ENCODE measurements at places on chromosomes 3 and 15.
A peak's percentile ranks its signal among the peaks of the same experiment; 100 is the strongest.

- peak; percentile 75 for DNase-seq
These were observed 54.0 kb downstream of the KCNAB1 start for GRCh38 chr3:156174229-156174847.

DNA sequence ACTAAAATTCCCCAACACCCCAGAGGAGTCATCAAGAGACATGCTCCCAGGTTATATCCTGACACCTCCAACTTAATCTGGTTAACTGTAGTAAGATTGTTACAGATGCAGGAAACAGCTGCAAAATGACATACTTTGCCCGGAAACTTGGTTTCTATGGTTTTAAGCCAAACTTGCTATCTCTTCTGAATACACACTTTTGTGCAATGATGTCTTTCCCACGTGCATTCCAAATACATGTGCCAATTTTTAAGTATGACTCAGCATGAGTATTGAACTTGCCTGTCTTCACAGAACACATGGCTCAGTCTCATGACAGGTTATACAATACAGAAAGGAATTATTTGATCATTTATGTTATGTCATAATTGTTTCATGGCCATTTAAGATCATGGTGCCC is 207.0 kb upstream of the DCBLD2 start:
- peak; percentile 96 for DNase-seq

- peak; percentile 56 for DNase-seq
These were observed 11.7 kb downstream of the LRRFIP2 start for GRCh38 chr3:37162501-37163245.

DNA sequence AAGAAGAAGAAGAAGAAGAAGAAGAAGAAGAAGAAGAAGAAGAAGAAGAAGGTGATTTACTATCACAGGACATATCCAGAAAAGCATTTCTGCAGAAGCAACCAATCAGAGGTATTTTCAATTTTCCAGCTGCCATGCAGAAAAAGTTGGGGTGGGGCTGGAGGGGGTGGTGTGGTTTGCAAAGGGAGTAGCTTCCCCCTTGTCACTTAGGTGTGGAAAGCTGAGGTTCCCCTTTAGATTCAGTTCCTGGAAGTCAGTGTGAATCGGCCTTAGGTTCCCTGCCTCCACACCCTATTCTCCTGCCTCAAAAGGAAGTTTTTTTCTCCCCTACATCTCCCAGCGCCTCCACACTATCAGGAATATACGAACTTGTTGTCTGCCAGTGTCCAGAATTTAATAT is 276.7 kb upstream of the ARRDC4 start:
- no peak for DNase-seq

DNA sequence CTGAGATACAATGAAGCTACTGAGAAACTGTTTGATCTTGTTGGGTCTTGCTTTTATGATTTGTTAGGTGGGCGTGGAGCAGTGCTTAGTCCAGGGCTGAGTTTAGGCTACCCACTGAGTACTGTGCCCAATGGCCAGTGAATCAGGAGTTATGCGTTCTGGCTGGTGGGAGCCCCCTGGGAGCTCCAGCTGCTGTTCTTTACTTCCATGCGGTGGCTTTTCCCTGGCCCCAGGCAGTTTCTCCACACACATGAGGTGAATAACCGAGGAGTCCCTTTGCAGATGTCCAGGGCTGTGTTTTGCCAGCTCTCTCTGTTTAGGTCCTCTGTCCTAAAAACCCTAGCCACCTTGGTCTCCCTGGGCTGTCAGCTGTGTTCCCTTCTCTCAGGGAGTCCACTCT is 106.5 kb downstream of the KLF13 start:
- peak; percentile 93 for DNase-seq

- DNase-seq: no peak
These were observed 60.4 kb downstream of the HMG20A start for GRCh38 chr15:77480859-77481633.

DNA sequence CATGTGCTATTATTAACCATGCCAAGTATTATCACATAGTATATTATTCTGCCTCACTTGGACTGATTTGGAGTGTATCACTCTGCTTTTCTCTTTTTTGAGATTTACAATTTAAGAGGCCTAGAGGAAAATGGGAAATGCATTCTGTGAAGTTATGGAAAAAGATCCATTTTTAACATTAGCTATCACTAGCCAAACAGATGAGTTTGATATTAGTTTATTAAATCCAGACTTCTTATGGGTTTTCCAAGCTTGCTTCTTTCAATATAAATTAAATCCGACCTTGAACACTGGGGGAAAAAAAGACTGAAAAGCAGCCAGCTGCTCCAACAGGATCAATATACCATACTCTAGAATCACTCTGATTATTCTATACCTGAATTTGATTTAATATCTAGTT is 30.1 kb upstream of the PLOD2 start:
- no peak for DNase-seq

GRCh38 chr15:63905131-63905530 is 71.4 kb upstream of the HERC1 start:
- DNase-seq: no peak

- DNase-seq: peak; percentile 50
These were observed 4.1 kb upstream of the GCSAM start for GRCh38 chr3:112136959-112137693.

DNA sequence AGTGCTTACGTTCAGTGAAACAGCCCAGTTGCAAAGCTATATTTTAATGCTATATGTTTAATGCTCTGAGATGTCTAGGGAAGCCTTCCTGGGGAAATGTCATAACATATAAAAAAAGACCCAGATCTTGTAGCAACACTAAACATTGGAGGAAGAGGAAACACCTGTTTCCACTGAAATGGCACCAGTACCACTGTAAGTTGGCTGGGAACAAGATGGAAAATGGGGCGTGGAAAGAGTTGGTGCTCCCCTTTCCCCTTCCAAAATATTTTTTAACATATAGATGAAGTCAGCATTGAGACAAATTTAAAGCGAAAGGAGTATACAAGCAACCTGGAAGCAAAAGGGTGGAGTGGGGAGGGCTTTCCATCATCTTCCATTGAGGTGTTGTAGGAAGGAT is 289.9 kb upstream of the COL8A1 start:
- no peak for DNase-seq

- no peak for DNase-seq
These were observed 3.0 kb downstream of the POMGNT2 start for GRCh38 chr3:43102773-43103480.

DNA sequence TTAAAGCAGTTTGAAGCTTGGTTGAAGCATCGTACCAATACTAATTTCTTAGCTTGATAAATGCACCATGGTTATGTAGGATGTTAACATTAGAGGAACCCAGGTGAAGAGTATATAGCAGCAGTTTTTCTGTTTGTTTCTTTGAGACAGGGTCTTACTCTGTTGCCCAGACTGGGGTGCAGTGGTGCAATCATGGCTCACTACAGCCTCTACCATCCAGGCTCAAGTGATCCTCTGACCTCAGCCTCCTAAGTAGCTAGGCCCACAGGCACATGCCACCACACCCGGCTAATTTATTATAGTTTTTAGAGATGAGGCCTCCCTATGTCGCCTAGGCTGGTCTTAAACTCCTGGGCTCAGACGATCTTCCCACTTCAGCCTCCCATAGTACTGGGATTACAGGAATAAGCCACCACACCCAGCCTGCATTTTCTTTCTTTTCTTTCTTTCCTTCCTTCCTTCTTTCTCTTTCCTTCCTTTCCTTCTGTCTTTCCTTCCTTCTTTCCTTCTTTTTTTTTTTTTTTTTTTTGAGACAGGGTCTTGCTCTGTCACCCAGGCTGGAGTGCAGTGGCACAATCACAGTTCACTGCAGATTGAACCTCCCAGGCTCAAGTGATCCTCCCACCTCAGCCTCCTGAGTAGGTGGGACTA is 6.1 kb downstream of the PEAK1 start:
- DNase-seq: no peak

GRCh38 chr3:182487143-182487542 is 306.2 kb upstream of the ATP11B start:
- peak; percentile 16 for DNase-seq

GRCh38 chr3:136532766-136533165 is 219.4 kb downstream of the STAG1 start:
- DNase-seq: no peak

- DNase-seq: no peak
These were observed 11.6 kb downstream of the ARPP19 start for GRCh38 chr15:52557274-52557641.

- no peak for DNase-seq
These were observed 20.1 kb downstream of the SLC12A8 start for GRCh38 chr3:125192190-125193035.

DNA sequence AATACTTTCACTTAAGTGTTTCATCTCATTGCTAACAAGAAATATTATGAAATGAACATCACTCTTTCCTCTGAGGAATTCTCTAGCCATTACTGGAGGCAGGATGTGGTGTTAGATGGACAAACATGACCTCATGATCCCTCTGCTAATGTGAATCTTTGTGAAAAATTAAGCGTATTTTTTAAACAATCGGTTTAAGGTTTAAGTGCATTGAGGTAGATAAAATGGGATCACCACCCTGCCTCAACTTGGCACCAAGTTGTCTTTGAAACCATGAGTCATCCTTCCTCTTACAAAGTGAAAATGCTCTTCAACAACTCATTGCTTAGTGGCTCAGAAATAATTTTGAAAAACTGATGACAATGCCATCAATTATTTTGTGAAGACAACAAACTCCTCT is 76.0 kb upstream of the DCBLD2 start:
- peak; percentile 98 for DNase-seq

DNA sequence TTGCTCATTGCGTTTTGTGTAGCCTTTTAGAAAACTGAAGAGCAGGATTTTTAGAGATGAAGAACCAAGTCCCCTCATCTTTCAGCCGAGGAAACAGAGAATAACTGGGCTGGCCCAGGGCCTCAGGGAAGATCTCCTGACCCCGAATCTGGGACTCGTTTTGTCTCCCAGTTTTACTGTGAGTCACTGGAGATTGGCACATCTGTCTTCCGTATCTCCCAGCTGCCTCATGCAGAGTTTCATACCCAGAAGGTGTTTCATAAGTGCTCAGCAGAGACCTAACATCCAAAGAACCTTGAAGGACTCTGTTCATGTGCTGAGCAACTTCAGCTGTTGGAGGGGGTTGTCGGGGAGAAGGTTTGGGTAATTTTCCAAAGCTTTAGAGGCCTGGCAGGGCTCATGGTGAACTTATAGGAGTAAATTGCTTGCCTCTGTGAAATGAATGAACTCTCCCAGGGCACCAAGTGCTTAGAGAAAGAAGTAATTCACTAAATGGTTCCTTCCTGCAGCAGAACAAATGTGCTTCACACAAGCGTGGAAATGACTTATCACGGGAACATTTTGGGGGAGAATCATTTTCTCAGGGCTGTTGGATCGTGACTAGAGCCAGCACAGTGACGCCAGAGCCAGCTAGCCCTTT is 121.4 kb downstream of the FAM43A start:
- peak; percentile 89 for DNase-seq

GRCh38 chr3:72310419-72311380 is 525.8 kb upstream of the PROK2 start:
- peak; percentile 94 for DNase-seq

- DNase-seq: peak; percentile 55
These were observed 71.8 kb upstream of the NDUFB4 start for GRCh38 chr3:120524171-120524923.

- peak; percentile 97 for DNase-seq
These were observed 65.8 kb downstream of the MB21D2 start for GRCh38 chr3:192851821-192852372.

DNA sequence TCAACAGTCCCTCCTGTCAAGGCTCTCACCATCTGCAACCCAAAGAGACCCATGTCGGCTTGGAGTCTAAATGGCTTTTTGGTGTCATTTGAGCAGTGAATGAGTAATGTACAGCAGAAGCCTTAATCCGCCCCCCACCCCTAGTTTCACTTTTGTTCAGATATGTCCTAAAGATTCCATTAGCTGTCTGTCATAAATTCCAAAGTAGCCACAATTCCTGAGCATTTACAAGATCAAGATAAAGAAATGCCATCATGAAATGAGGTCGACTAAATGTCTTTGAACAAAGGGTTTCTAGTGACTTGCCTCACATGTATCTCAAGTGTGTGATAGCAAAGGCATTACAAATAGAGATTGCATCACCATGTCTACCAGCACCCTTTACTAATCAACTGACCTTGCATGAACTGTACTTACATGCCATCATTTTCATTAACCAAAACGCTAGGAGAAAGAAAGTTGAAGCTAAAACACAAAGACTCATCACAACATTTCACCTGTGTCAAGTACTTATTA is 123.8 kb upstream of the PHLDB2 start:
- DNase-seq: peak; percentile 98

GRCh38 chr3:189338366-189338765 is 166.6 kb downstream of the TPRG1 start:
- peak; percentile 40 for DNase-seq

- DNase-seq: no peak
These were observed 221.4 kb downstream of the NR1D2 start for GRCh38 chr3:24166515-24166914.

DNA sequence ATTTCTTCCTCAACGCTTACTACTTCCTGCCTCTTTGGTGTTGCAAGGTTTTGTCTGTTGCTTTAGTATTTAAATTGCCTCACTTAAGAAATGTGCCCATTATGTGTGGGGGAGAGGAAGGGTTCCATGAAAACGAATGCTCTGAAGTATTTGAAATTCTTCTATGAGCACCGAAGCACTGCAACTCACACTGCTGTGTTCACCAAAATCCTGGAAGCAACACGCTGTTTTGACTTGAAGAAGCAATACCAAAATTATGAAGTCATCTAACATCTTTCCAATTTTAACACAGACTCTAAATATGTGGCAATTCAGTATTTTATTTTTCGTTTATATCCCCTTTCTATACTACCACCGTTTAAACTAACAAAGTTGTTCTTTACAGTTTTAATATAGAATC is 101.5 kb downstream of the RBMS3 start:
- no peak for DNase-seq

DNA sequence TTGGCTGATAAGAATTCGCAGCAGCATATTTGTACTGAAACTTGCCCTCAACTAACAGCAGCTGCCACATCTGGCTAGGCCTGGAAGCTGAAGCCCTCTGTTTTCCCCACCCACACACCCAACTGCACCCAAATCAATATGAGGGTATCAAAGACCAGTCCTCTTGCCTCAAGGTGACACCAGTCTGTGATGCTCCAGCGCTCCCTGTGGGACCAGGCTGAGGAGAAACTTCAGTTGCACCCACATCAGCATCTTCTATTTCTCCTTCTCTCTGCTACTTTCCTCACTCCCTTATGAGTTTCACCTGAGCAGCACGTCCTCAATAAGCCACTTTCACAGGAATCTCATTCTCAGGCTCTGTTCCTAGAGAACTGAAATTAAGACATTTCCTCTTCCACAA is 18.7 kb upstream of the GRAMD1C start:
- DNase-seq: no peak

DNA sequence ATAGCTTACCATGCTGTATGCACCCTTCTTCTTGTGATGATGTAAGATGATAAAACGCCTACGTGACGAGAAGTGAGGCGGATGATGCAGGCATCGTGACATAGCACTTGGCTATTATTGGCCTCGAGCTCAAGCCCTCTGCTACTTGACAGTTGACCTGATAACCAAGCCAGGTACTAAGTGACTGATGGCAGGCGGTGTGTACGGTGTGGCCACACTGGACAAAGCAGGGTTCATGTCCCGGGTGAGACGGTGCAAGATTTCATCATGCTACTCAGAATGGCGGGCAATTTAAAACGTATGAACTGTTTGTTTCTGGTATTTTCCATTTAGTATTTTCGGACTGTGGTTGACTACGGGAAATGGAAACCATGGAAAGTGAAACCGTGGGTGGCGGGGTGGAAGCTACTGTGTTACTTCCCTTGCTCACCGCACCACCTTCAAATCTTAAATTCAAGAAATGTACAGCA is 57.7 kb downstream of the SLC12A8 start:
- no peak for DNase-seq

Measured in RPMI7951 (cell line).